ENCODE measurements at places on chromosomes 1 and 21. TPM values are rescaled to one million over a fixed set of nuclear protein-coding genes. Genes with fewer than 3 reads are reported as not detected.

The ZNF362 gene
- 55.7 TPM for total RNA-seq

DNA sequence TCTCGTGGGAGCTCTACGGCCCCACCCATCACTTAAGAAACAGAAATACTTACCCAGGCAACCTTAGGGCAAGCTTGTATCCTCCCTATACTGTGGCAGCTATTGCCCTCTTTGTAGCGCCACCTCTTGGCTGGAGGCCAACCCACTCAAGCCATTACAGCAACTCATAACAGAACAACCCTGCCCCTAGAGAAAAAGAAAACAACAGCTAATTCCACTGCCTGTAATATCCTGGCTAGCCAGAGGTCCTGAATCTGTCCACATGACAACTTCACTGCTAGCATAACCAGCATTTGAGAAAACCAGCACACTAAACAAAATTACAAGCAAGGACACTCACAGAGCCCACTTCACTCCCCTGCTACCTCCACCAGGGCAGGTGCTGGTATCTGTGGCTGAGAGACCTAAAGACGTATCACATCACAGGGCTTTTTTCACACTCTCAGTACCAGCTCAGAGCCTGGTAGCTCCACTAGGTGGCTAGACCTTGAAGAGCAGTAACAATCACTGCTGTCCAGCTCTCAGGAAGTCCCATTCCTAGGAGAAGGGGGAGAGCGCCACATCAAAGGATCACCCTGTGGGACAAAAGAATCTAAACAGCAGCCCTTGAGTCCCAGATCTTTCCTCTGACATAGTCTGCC, 14.5 kb upstream of the MX1 start:
- DNase-seq = peak; percentile 18

- DNase-seq = no peak
Observed at GRCh38 chr1:111195002-111195684, 5.3 kb downstream of the DENND2D start.

GRCh38 chr1:26351590-26352337, 2.2 kb downstream of the CRYBG2 start:
- no peak for DNase-seq

GRCh38 chr1:183019860-183020259, 3.4 kb upstream of the LAMC1 start:
- no peak for DNase-seq

GRCh38 chr1:7229696-7230631, 444.7 kb downstream of the CAMTA1 start:
- no peak for DNase-seq

DNA sequence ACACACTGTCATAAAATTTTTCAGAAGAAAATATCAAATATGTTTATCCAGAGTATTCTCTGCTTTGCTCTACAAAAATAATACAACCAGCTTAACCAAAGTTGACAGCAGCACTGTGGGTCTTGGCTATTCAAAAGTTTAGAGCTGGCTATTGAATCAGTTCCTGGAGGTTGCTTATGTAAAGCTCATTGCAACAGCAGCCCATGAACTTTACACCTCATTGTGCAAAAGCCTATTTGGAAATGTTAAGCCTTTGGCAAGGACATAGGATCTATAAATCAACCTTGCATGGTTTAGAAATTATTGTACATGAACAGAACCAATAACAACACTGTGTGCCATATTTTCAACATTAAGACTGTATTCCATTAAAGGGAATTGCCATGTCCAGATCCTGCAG, 714.9 kb downstream of the ADGRL2 start:
- DNase-seq = no peak

The CROCC gene
- 33.2 TPM for total RNA-seq

GRCh38 chr1:183590244-183591191, at the start of gene NCF2:
TSS of gene NCF2 (minus strand) at chr1:183590459. CDS start at chr1:183590329, 130 bp downstream.
- no peak for DNase-seq

- no peak for DNase-seq
Observed at GRCh38 chr1:230423261-230423660, 2.9 kb downstream of the PGBD5 start.

DNA sequence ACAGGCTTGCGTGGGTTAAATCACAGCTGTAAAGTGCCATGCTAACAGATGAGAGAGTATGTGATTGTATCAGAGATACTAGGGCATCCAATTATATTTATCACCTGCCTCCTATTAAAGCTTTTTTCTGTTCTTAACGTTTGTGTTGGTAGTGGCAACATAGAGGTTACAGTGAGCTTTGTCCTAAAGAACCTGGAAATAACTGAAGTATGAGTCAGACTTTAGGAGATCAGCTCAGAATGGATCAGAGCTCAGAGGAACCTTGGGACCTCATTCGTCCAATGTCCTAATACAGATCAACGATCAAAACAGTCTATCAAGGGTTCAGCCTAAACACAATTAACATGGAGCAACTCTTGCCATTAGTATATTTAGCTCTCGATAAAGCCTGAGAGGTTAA, 81.0 kb downstream of the RGS7 start:
- DNase-seq = no peak

The SERINC2 gene
- 0.42 TPM for total RNA-seq

DNA sequence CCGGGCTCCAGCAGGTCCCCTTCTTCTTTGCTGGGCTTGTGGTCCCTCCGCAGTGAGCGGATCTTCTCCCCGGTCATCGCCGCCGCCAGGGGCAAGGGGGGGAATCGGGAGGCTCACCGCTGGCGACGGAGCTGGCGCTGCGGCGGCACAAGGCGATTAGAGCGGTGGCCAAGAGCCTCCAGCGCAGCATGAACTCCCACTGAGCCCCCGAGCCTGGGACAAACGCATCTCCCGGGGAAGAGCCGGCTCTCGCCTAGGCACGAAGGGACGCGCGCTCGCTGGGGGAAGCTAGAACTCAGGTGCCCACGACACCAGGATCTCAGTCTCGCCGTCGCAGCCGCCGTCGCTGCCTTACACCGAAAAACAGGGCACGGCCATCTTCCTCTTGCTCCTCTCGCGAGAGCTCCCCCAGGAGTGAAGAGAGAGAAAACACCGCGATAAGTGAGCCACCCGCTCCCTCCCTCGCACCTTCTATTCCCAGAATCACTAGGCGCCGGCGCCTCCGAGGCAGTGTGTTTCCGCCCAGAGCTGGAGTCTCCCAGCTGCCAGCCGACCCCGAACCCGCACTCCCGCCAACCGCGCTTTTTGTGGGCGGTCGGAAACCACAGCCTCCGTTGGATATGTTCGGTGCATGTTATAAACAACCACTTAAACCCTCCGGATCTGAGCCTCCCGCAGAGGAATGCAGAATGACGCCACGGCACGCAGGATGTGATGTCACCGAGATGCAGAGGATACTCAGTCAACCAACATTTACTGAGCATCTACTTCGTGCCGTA, at the start of gene ANKRD13C:
Gene ANKRD13C (minus strand): TSS at position 391 of the 779 bp plus-strand sequence. CDS start 314 bp downstream, at position 77.
- peak; percentile 99 for DNase-seq

- DNase-seq = peak; percentile 43
Observed at GRCh38 chr1:43143441-43143888, 28.6 kb downstream of the EBNA1BP2 start.

DNA sequence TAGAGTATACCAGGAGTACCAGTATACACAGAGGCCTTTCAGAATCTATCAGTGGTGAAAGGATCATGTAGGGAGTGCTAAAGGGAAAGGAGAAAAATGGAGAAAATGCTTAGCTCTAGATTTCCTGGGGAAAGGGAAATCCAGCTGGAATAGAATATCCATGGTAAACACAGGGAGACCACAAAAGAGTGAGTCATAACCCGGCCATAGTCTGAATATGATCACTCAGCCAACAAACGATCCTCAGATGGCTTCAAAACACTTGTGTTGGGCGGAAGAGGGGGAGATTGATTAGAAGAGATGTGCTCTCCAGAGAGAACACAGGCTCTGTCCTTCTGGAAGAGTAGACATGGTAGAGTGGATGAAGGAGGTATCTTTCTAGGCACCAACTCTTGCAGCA, 180.6 kb downstream of the PAPPA2 start:
- no peak for DNase-seq

The CACNA1S gene
- total RNA-seq = not detected

GRCh38 chr1:246039584-246039983, 467.5 kb downstream of the SMYD3 start:
- no peak for DNase-seq

DNA sequence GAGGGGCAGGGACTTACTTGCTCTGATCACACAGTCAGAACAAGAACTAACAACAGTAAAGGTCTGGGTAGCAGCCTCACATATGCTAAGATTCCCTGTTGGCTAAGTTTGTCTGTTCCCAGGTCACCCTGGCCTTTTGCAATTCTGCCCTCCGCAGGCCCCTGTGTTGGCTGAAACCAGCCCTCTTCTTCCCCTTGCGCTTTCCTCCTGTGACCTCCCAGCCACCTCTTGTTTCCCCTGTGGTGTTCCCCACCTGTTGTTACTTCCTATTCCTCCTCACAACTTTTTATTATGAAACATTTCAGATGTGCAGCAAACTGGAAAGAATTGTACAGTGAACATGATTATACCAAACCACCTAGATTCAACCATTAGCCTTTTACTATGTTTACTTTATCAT, 23.4 kb downstream of the MAPKAPK2 start:
- DNase-seq = no peak

The HAO2 gene
- total RNA-seq = not detected

DNA sequence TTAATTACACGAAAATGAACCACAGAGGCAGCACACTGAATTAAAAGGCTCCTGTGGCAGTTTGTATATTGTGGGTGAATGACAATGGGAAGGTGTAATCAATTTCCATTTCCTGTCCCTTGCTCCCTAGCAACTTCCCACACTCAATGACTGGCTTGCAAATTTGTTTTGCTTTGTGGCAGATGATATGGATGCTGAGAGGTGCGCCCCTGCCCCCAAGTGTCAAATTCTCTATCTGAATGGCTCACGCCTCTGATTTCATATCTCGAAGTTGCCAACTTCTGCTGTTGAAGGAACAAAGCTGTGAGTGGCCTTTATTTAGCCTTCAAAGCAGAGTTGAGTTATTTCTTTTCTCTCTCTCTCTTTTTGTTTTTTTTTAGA, 86.0 kb downstream of the FOXD2 start:
- no peak for DNase-seq

The MROH9 gene
- not detected for total RNA-seq

The HORMAD1 gene
- not detected for total RNA-seq

- DNase-seq = no peak
Observed at GRCh38 chr1:100718581-100718980, 961 bp upstream of the VCAM1 start.

The OVAAL gene
- total RNA-seq = not detected

The KRTAP19-1 gene
- not detected for total RNA-seq

DNA sequence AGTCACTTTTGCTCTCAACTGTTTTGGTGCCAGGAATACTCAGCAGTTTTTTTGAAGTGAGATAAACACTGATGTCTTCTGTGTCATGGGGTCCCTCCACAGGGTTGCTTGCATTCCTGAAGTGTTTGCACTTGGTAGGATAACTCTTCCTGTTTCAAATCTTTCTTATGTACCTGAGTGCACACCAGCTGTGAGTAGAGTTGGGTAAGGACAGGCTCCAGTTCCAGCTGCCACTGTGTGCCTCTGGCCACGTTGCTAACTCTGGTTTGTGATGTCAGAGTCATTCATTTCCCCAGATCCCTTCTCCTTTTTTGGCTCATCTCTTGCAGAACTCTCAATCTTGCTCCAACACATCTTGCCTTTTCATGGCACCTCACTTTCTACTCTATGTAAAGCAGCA, 356.3 kb upstream of the B3GALT2 start:
- DNase-seq = no peak

GRCh38 chr1:214416417-214416816, 135.0 kb downstream of the PTPN14 start:
- peak; percentile 35 for DNase-seq

All from A673 (cell line).